ENCODE measurements at places on chromosomes 1 and 21.

GRCh38 chr1:2320760-2321667, 70.3 kb downstream of the MORN1 start:
- no peak for DNase-seq

DNA sequence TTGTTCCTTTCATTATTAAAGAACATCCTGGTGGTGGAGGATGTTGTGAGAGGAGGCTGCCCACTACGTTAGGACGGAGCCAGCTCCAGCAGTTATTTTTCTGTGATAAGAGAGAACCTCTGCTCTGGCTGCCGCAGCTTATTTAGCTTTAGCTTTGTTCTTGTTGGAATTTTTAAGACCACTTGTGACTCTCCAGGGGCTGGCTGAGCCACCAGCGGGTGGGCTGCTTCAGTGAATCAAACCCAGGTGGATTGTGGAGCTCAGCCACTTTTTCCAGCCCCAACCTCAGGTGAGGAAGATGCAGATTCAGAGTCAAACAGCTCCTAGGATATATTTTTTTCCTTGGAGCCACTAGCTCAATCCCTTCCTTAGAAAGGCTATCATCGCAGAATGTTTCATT, 83.1 kb upstream of the CTTNBP2NL start:
- no peak for DNase-seq

DNA sequence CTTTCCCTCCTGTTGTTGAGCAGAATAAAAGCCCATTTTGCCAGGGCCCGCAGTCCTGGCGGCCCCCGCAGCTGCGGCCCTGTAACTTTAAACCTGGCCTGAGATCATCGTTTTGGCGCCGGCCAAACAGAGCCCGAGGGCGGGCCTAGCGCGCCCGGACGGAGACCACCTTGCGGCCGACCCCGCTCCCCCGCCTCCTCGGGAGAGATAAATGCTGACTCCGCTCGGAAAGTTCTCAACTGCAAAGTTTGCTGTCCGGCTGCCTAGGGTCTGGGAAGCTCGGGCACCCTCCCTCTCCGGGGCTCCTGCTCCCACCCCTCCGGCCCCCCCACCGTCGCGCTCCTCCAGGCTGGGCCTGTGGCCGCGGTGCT, at the start of gene PDPN:
PDPN (plus strand) TSS at position 238 of the 371 bp plus-strand sequence. CDS start 202 bp downstream, outside the sequence.
- DNase-seq, result no peak

DNA sequence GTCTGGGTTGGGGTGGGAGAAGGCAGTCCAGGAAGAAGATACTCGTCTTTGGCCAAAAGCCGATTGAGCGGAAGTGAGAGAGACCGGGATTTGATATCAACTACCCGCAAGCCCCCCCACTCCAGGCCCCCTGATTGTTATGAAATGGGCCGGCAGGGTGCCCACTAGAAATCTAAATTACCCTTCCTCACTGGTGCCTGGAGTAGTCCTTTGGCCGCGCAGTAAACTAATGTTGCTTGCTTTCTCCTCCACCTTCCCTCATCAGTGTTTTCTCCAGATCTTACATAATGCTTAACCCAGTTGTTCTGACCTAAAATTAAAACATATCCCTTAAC, 119.2 kb upstream of the BARHL2 start:
- no peak for DNase-seq

DNA sequence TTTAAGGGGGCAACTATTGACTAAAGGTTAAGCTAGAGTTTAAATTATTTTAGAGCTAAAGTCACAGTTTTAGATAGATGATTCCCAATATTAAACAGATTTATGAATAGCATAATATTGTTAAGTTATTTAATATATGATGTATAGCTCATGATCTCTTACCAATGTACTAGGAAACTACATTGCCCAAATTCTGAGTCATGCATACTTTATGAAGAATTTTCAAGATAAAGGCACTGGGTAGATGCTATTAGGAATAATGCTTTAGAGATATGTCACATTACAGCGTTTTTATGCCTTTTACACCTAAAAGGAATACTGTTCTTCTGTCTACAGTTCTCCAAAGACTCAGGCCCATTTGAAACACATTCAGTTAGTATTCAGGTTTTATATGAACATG, 215.1 kb downstream of the NCAM2 start:
- DNase-seq, result no peak

DNA sequence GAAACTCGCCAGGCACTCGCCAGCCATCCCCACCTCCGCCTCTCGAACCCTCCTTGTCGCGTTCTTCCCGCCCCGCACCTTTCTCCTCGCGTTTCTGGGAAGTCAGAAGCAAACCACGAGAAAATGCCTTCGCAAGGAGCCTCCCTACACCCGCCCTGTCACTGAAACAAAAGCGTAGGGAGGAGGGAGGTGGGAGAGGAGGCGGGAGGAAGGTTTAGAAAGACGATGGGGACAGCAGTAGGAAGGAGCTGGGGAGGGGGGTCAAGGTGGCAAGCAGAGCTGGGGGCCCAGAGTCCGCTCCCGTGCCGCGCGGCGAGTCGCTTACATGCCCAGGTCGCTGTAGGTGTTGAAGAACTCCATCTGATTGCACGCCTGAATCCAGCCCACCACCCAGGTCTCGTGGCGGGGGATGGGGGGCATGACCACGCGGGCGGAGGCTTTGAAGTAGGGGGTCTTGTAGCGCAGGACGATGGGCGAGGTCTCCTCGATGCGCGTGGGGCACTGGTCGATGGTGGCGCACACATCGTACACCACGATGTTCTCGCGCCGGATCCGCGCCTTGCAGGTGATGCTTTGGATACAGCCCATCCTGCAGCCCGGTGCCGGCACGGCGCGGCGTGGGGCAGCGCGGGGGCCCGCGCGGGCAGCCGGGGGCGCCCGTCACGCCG, 1.0 kb downstream of the FAM78B start:
- no peak for DNase-seq

GRCh38 chr1:228782662-228783417, 47.6 kb downstream of the RHOU start:
- DNase-seq, result no peak

DNA sequence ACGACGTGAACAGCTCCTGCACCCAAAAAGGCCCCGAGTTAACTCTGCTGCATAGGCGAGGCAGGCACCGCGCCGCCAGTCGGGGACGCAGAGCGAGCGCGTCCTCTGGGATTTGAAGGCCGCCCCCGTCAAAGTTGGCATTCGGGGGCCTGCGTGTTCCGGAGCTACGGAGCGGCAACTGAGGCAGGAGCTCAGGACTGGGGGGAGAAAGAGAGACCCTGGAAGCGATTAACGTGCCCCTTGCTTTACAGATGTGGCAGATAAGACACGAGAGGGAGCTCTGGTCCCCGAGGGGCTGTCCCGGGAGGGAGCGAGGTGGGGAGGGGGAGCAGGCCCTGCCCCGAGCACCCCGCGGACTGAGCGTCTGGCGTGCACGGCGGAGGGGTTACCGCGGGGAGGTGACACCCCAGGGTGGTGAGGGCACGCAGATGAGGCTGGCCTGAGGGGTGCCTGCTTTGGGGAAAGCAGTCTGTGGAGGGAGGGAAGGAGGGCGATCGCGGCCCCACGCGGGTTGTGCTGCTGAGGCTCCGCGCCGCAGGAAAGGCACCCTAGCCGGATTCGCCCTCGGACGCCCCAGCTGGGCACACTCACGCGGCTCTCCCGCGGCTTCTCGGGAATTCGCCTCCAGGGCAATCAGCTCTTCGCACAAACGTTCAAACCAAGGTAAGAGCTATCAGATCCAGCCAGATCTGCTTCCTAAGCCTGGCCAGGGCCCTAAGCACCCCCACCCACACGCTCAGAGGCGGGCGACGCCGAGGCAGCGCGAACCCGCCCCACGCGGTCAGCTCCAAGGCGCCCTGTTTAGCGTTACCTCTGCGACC, 26.5 kb downstream of the ACTA1 start:
- no peak for DNase-seq

- no peak for DNase-seq
Measured at GRCh38 chr1:238991765-238992495, 394.4 kb upstream of the CHRM3 start.

DNA sequence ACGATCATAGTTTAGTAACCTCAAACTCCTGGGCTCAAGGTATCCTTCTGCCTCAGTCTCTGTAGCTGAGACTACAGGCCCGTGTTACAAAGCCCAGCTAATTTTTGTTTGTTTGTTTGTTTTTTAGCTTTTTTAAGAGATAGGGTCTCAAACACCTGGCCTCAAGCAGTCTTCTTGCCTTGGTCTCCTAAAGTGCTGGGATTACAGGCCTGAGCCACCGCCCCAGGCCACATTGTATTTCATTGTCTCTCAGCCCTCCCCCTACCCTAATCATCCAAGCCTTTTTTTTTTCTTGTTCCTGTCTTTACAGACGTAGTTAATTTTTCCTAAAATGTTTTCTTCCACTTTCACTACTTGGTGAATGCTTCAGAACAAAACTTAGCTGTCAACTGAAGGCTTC, 5.4 kb downstream of the CDC7 start:
- no peak for DNase-seq

All from activated T-helper 1 cell treated with anti-CD3 and anti-CD28 coated beads, Interleukin-2, amount 50 U/mL, for 16 hours (primary cell).